ENCODE measurements at places on chromosomes 1 and 21.
A peak's percentile ranks its signal among the peaks of the same experiment; 100 is the strongest.

GRCh38 chr1:79585801-79586200 is 579.3 kb upstream of the ADGRL4 start:
- no peak for DNase-seq

GRCh38 chr1:39105841-39106765 is 80.0 kb downstream of the NDUFS5 start:
- peak; percentile 65 for DNase-seq

- no peak for DNase-seq
Measured at GRCh38 chr1:53557369-53557768, 98.2 kb downstream of the DMRTB1 start.

- no peak for DNase-seq
Measured at GRCh38 chr1:69940231-69940630, 265.1 kb downstream of the LRRC40 start.

- no peak for DNase-seq
Measured at GRCh38 chr1:109207467-109208103, 6.1 kb upstream of the SARS1 start.

DNA sequence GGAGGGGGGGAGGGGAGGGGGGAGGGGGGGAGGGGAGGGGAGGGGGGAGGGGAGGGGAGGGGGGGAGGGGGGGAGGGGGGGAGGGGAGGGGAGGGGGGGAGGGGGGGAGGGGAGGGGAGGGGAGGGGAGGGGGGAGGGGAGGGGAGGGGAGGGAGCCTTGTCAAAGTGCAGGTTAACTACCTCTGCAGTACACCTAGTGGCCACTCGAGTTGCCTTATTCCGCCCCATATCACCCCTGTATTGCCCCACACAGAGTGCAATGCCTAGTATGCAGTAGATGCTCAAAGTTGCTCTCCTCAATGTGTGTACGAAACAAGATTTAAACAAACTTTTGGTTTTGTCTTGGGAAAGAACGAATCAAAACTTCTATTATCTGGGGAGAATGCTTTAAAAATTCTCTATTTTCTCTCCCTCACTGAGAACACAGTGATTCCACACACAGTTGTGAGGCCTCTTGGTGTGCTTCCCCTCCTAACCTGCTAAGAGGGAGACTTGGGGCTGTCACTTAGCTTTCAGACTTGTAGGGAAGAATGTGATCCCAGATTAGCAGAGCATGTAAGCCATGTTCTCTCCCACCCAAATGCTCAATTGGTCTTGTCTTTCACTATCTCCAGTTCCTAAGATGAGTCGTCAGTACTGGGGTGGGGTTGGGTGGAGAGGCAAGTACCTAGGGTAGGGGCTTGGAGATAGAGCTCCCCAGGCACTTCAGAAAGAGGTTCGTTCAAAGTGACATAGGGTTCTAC is 79.7 kb upstream of the MAP10 start:
- DNase-seq = peak; percentile 21

DNA sequence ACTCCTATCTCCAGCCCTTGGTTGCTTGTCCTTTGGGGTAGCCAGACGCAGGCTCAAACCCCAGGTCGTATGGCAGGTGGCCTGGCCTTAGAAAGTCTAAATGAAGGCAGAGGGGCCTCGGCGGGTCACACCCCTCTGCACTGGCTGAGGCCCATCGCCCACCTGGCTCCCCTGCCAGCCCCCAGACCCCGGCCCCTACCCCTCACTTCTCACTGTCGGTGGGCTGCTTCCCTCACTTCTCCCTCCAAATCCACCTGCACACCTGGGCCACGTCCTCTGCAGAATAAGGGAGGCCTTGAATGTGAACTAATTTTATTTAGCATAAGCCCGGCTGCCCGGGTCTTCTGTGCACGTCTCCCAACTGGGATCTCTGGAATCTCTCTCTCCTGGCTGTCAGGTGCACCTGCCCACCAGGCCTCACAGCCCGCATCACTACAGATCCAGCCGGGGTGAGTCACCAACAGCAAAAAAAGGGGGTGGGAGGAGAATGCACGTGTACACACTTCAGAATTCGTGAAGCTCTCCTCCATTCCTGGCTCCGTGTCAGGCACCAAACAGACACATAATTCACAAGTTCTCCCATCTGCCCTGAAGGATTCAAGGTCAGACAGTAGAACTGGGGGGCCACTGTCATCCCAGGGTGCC is 107.5 kb upstream of the SIM2 start:
- DNase-seq = no peak

- peak; percentile 59 for DNase-seq
Measured at GRCh38 chr1:71667216-71667615, 586.4 kb upstream of the ZRANB2 start.
